ENCODE measurements at places on chromosomes 11 and 22. TPM values are rescaled to one million over a fixed set of nuclear protein-coding genes. Genes with fewer than 3 reads are reported as not detected.

The PKP3 gene
- total RNA-seq, result 3.5 TPM

The PKDREJ gene
- total RNA-seq, result 0.06 TPM

The KRTAP5-1 gene
- total RNA-seq, result not detected

The CNIH2 gene
- 0.34 TPM for total RNA-seq

The OPCML gene
- not detected for total RNA-seq

The DNAJB7 gene
- not detected for total RNA-seq

The GAB4 gene
- not detected for total RNA-seq

The BTG4 gene
- total RNA-seq, result not detected

The GAL gene
- total RNA-seq, result 1.5 TPM

The DUSP8 gene
- total RNA-seq, result 0.05 TPM

The COPB1 gene
- 141 TPM for total RNA-seq

The C1QTNF4 gene
- total RNA-seq, result 0.20 TPM

The OR8G1 gene
- total RNA-seq, result not detected

The TEX12 gene
- 0.31 TPM for total RNA-seq

The PANX3 gene
- not detected for total RNA-seq

The MPZL2 gene
- 0.68 TPM for total RNA-seq

The MMP11 gene
- 8.5 TPM for total RNA-seq

The C1QTNF5 gene
- 28.5 TPM for total RNA-seq

The KCNE3 gene
- total RNA-seq, result 3.4 TPM

The MAP6 gene
- 3.7 TPM for total RNA-seq

The C2CD3 gene
- total RNA-seq, result 6.1 TPM

The SAA4 gene
- total RNA-seq, result not detected

The PLEKHA7 gene
- not detected for total RNA-seq

The TMEM80 gene
- 20.3 TPM for total RNA-seq

The ATP5MG gene
- 29.8 TPM for total RNA-seq

The RHOD gene
- total RNA-seq, result 24.7 TPM

The HTR3B gene
- not detected for total RNA-seq

The ANO1 gene
- total RNA-seq, result 0.19 TPM

The WNT11 gene
- total RNA-seq, result 1.4 TPM

The APOA4 gene
- not detected for total RNA-seq

The FAT3 gene
- 0.06 TPM for total RNA-seq

The BEST1 gene
- 2.5 TPM for total RNA-seq

The HORMAD2 gene
- total RNA-seq, result not detected

The CCDC15 gene
- total RNA-seq, result 0.64 TPM

The WT1 gene
- 3.6 TPM for total RNA-seq

The CCDC82 gene
- total RNA-seq, result 10.3 TPM

The TIMP3 gene
- 121 TPM for total RNA-seq

The SLC37A4 gene
- 12.8 TPM for total RNA-seq

The TLCD5 gene
- 5.6 TPM for total RNA-seq

The ABCC8 gene
- total RNA-seq, result not detected

The OR8H3 gene
- total RNA-seq, result not detected

The DESI1 gene
- 19.2 TPM for total RNA-seq

The RPL27A gene
- 1,367 TPM for total RNA-seq

The ASCL2 gene
- total RNA-seq, result not detected

The SCGB1D4 gene
- total RNA-seq, result not detected

The CCDC73 gene
- not detected for total RNA-seq

The KCNQ1OT1 gene
- total RNA-seq, result 1.1 TPM

The PATE1 gene
- total RNA-seq, result not detected

The LMO2 gene
- 2.4 TPM for total RNA-seq

The TAF1D gene
- total RNA-seq, result 61.0 TPM

The RIBC2 gene
- total RNA-seq, result 0.59 TPM

The NAALADL1 gene
- 21.8 TPM for total RNA-seq

The THY1 gene
- total RNA-seq, result 93.5 TPM

The EFCAB6 gene
- total RNA-seq, result 2.8 TPM

The F2 gene
- not detected for total RNA-seq

All from cardiac ventricle fibroblast (primary cell).